ENCODE measurements at places on chromosomes 6 and 20.

DNA sequence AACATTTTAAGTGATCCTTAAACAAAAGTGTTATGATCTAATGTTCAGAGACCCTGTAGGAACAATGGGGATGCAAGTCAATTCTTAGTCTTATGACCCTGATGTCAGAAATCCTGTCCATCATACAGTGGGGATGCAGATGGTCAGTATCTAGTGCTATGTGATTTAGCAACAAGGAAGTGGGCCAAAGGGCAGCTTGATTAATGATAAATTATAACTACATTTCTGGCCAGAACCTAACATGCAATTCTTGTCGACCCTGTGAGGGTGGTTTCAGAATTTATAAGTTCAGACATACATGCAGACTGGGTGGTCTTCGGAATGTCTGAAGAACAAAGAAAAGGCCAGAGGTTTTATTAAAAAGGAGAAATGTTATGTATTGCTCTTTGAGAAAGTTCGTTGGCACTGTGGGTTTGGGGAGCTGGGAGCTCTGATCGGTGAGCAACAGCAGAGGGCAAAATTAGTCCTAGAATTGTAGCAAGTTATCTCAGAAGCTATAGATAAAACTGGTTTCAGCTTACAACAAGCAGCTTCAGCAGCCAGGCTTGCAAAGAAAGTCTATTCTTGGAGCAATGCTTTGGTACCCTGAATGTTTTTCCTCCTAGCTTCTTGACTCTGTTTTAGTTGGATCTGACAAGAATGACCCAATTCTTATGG lies 50.8 kb downstream of the RPF2 start:
- no peak for DNase-seq

DNA sequence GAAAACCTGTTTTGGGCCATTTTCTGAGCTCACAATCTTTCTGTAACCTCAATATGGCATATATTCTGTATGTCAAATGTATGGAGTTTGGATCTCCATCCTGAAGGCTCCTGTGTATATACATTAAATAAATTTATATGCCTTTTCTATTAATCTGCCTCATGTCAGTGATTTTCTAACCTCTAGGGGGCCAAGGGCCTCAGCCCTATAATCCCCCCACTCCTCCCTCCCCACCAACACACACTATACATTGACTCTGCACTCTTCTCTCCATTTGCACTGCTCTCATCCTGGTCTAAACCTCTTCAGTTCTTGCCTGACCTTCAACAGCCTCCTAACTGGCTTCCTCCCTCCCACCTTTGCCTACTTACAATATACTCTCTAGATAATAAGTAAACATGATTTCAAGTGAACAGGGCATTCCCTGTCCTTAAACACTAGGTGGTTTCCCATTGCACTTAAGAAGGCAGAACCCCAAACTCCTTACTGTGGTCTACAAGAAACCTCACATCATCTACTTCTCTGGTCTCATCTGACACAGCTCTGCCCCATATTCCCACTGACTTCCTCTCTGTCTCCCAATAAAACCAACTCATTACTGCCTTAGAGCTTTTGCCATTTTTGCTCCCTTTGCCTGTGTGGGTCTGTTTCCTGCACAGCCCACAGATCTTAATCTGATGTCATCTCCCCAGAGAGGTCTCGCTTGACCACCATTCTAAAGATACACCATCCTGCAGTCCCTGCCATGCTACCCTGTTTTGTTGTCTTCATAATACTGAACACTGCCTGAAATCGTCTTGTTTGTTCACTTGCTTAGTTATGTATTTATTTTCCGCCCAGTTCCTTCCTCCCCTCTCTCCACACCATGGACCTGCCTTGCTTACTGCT lies 213.7 kb downstream of the SYNE1 start:
- no peak for DNase-seq

DNA sequence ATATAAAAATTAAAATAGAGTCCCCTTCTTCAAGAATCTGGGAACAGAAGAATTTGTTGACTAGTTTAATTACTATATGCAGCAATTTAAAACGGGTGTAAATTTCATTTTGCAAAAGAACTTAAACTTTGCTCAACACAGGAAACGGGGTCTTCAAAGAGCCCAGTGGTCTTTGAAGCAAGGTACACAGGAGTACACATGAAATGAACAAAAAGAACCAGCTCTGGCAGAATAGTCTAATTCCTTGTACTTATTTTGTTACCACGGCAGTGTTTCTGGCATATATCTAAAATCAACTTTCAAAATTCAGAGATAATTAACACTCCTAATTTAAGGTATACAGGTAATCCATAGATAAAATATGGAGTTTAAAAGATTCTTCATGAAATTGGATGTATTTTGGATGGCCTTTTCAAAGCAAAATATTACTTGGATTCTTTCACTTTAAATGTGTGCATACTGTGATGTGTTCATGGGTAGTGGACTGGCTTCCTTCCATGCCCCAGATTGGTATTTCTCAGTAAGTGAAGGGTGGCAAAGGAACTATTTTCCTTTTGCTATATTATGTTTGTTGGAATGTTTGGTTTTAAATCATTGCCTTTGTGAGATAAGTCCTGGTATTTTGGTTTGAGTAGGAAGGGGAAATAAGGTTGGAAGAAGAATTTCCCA lies 96.8 kb upstream of the THEMIS start:
- no peak for DNase-seq

- DNase-seq, result no peak
Measured at GRCh38 chr6:16474772-16475493, 236.5 kb downstream of the GMPR start.

DNA sequence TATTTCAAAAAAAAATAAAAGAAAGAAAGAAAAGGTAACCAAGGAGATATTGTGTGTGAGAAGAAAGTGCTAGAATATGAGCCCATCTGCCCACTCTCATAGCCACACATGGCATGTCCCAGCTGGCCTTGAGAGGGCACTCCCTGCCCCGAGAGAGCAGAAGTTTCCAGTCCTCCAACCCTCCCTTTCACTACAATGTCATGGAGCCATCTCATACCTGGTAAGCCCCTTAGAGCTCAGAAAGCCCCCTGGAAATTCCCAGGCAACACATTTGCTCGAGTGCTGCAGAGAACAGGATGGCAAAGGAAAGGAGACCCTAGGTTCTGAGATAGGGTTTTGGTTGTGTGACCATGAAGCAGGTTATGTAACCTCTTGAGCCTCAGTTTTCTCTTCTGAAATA lies 75.8 kb upstream of the RIN2 start:
- DNase-seq, result no peak

GRCh38 chr6:54179152-54179551 lies 67.9 kb downstream of the MLIP start:
- DNase-seq, result no peak

DNA sequence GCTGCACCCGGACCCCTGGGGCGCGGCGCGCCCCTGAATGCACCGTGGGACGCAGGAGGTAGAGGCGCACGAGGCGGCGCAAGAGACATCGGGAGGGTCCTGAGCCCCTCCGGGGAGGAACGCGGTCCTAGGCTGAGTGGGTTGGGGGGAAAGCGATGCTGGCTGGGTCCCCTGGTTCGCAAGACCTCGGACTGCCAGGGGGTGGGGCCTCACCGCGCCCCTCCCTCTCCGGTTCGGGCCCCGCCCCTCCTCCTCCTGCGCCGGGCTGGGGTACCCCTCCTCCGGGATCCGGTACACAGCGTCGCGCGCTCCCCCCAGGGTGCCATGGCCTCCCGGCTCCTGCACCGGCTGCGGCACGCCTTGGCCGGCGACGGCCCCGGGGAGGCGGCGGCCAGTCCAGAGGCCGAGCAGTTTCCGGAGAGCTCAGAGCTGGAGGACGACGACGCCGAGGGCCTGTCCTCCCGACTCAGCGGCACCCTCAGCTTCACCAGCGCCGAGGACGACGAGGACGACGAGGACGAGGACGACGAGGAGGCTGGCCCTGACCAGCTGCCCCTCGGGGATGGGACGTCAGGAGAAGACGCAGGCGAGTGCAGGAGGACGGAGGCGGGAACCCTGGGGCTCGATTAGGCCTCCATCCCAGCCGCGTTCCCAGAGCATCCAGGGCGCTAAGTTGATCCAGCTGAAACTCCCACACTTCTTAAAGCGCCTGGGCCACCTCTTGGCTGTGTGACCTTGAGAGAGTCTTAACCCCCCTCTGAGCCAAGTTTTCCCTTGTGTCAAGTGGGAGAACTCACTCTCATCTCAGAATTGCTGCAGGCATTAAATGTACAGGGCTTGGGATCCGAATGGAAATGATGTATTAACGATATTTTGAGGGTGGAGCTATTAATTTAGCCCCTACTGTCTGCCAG lies 541 bp downstream of the SNX21 start:
- peak; percentile 76 for DNase-seq

- DNase-seq, result no peak
Measured at GRCh38 chr6:21742238-21742660, 148.7 kb downstream of the SOX4 start.

DNA sequence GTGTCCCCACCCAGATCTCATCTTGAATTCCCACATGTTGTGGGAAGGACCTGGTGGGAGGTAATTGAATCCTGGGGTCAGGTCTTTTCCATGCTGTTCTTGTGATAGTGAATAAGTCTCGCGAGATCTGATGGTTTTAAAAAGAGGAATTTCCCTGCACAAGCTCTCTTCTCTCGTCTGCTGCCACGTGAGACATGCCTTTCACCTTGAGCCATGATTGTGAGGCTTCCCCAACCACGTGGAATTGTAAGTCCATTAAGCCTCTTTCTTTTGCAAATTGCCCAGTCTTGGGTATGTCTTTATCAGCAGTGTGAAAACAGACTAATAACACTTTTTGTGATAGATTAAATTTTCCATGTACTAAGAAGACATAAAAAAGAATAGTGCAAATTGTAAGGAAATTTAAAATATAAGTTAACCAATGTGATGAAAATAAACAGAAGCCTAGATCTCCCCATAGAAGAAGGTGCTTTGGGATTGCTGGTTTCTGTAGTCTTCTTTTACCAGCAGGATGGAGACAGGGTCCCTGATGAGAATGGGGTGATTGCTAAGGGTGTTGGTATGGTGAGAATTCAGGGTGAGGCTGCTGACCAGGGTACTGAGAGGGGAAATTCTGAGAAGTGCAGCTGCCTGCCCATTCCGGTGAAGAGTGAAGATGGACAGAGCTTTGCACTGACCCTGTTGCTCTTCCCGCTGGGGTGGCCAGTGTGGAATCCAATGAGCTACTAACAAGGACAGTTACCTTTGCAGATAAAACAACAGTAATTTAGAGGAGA lies 50.7 kb downstream of the BMP2 start:
- DNase-seq, result no peak

GRCh38 chr6:147078106-147078505 lies 126.1 kb upstream of the STXBP5 start:
- no peak for DNase-seq

DNA sequence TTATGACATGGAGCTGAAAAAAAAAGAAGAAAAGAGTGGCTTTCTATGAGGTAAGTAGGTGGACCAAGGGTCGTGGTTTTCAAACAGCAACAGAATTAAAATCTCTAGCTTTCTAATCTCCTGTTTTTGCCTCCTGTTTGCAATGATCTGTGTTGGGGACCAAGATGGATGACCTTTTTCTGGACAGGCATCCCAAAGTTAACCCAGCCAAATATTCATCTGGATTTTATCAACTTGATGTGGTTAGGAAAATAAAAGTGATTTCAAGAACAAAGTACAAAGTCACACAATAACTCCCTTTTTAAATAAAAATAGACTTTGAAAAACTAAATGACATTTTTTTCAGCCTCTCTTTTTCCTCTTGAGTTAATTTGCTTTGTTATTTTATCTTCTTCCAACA lies 282.1 kb upstream of the PRDM1 start:
- DNase-seq, result no peak

DNA sequence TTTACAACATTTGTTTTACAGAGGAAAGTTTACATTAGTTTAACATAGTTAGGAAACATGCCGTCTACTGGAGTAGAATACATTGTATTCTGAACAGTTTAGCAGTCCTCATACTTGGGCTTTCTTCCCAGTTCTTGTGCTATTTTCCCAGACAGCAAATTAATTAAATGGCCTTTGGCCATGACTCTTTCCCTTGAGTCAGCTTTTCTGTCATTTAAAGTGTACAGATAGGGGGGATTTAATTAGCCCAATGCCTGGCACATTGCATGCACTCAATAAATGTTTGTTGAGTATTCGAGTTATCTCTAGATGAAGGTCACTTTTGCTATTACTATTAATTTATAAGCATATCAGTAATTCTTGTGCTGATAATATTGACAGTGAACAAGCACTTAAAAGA lies 1.6 kb downstream of the TMEM244 start:
- DNase-seq, result no peak

DNA sequence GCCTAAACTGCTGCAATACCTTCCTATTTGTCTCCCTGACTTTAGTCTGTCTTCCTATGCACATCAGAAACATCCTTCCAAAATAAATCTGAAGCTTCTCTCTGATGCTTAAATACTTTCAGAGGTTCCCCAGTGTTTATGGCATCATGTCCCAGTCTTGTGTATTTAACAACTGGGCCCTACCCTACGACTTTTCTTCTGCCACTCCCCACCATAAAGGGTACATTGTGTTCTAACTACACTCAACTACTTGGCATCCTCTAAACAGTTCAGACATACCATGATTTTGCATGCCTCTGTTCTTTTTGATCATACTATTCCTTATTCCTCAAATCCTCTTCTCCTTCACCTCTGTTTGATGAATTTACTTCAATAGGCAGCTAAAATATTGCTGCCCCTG lies 143.0 kb upstream of the KCNK16 start:
- no peak for DNase-seq

DNA sequence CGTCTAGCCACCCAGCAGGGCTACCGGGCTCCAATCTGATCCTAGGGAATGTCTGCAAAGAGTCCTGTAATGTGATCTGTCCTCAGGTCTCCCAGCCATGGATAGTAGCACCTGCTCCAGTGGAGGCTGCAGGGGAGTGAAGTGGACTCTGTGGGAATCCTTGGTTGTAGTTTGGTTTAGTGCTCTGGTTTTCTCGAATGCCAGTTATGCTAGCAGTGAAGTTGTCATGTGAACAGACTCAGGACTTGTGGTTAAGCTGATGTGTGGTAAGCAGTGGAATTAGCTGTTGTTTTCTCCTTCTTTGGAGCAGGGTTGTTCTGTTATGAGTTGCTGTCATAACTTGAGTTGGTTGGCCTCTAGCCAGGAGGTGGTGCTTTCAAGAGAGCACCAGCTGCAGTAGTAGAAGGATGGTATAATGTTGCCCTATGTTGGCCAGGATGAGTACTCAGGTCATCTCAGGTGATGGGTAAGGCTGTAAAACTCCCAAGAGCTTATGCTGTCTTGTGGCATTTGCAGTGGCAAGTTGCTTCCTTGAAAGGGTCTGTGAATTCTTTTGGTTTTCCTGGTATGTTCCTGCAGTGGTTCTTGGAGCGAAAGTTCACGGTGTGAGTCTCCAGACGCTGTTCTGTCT lies 390.2 kb downstream of the UTRN start:
- DNase-seq, result no peak
